ENCODE measurements at places on chromosomes 3 and 15. TPM values are rescaled to one million over a fixed set of nuclear protein-coding genes. Genes with fewer than 3 reads are reported as not detected.

PP2D1 gene
- not detected for total RNA-seq

CHST13 gene
- not detected for total RNA-seq

TEX55 gene
- total RNA-seq = not detected

TF gene
- 0.08 TPM for total RNA-seq

UBA7 gene
- 39.0 TPM for total RNA-seq
